ENCODE measurements at places on chromosomes 5 and 9.

DNA sequence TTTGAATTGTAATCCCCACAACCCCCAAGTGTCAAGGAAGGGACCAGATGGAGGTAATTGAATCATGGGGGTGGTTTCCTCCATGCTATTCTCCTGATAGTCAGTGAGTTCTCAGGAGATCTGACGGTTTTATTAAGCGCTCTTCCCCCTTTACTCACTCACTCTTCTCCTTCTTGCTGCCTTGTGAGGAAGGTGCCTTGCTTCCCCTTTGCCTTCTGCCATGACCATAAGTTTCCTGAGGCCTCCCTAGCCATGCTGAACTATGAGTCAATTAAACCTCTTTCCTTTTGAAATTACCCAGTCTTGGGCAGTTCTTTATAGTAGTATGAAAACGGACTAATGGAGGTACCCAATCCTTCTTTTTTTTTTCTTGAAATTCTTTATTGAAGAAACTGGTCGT, 2.2 kb upstream of the CEP120 start:
- no peak for DNase-seq

DNA sequence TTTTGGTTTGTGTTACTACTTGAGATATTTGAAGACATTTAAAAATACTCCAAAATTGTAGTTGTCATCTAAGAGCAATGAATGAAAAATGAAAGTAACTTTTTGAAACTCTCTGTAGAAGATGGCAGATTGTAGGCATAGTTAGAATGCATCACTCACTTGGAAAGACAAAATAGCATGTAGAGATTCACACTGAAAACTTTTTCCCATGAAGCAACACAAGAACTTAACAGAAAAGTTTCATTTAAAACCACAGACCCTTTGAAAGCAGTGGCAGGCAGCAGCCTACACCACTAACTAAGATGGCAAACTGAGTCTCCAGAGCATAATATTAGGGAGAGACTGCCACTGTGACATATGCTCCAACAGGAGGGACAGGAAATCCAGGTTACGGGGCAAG, 18.9 kb upstream of the FAM174A start:
- no peak for DNase-seq

DNA sequence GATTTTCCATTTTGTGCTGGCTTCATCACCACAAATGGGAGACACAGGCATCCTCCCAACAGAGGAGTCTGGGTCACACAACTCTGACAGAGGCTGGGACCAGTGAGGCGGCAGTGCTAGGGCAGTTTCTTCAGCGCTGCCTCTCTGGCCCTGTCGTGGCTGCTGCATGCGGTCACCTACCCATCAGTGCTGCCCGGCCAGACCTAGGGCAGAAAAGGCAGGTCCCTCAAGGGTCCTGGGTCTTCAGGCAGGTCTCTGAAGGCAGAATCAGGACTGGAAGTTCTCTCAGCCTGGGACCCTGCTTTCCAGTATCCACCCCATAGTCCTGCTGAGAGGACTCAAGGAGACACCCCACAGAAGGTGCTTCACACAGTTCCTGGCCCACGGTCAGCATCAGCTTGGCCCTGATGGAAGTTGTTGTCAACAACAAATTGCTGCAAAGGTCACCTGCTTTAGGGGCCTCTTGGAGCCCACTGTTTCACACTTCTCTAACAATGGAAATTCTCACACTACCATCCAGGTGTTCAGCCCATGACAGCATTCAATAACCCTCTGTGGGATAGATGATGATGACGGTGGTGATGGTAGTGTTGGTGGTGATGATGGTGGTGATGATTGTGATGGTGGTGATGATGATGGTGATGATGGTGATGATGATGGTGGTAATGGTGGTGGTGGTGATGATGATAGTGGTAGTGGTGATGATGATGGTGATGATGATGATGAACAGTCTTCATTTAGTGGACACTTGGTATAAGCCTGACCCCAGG, 146.4 kb upstream of the PPP1R26 start:
- no peak for DNase-seq

DNA sequence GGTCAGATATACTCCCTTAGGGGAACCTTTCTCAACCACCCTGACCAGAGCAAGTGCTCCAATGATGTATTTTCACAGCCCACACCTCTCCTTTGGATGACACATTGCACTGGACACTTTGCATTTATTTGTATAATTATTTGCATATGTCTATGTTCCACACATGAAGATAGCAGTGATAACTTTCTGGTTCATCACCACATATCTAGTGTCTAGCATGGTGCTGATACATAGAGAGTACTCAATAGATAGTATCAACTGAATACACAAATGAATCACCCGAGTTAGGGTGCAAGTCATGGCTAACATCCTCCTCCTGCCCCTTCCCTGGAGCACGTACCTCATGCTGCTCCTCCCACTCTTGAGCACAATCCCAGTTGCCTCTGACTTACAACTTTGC, 617.6 kb downstream of the EBF1 start:
- no peak for DNase-seq

GRCh38 chr5:72788866-72789505, 27.5 kb upstream of the TNPO1 start:
- no peak for DNase-seq

GRCh38 chr5:17679597-17680203, 45.4 kb downstream of the TAF11L14 start:
- no peak for DNase-seq

GRCh38 chr5:9720361-9720760, 90.2 kb upstream of the TAS2R1 start:
- DNase-seq = no peak

- DNase-seq = no peak
Measured at GRCh38 chr5:56585999-56586691, 229.2 kb upstream of the MAP3K1 start.

DNA sequence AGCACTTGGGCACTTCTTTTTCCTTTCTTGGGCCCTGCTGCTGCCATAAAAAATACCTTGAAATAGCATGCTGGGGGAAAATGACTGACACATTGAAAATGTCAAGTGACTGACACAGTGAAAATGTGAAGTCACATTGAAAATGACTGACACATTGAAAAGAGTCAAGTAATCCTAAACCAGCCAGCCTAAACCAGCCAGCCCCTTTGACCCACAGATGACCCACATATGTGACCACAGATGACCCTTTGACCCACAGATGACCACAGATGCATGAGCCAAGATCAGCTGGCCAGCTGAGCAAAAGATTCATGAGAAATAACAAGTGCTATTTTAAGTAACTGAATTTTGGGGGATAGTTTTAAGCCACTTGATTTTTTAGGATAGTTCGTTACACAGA, 97.8 kb upstream of the SLC28A3 start:
- no peak for DNase-seq

DNA sequence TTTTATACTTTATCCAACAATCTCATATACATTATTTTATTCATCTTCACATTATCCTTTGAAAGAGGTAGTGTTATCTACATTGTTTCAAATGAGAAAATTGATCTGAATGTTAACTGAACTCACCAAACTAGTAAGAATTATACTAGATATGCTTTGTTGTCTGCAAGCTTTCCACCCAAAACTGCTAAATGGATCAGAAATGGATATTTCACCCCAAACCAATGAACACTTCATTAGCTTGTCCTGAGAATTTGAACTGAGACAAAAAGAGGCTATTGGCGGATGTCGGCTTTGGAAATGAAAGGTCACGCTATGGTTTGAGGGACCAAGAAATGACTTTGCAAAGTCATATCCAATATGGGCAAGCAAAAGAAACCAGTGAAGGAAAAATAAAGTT, 201.9 kb upstream of the TRPM3 start:
- no peak for DNase-seq

GRCh38 chr9:35029852-35030251, 40.3 kb downstream of the DNAJB5 start:
- DNase-seq = no peak

All from CD8-positive, alpha-beta memory T cell (primary cell).